ENCODE measurements at places on chromosomes 5 and 9.

DNA sequence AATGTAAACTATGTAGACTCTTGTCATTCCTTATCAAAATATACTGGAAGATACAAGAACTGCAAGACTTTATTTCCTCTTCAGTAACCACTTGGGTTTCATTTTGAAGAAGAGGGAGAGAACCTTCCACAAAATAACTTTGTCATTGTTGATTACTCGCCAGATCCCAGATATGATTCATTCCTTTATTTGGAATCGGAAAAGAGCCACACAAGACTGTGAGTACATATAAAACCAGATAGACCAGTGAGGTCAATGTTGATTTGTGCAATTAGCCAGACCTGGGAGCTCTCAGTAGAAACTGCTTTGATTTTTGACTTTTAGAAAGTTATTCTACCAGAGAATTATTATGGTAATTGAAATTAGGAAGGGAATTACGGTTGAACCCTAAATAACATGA lies 146.1 kb downstream of the TMEM167A start:
- no peak for DNase-seq

DNA sequence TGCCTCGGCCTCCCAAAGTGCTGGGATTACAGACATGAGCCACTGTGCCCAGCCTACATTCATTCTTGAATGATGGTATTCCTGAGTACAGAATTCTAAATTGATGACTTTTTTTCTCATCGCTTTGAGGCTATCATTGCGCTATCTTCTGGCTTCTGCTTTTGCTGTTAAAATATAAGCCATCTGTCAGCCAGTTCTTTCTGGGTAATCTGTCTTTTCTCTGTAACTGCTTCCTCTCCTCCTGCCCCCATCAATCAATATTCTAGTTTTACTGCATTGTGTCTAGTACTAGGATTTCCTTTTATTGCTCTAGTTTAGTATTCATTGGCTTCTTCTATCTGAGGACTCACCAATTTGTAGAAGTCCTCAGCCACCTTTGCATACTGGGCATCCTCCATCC lies 89.0 kb downstream of the PLPP1 start:
- DNase-seq: no peak

GRCh38 chr5:69265931-69266330 lies 31.2 kb downstream of the CDK7 start:
- no peak for DNase-seq

- no peak for DNase-seq
Observed at GRCh38 chr9:78539904-78540303, 243.0 kb downstream of the PSAT1 start.

DNA sequence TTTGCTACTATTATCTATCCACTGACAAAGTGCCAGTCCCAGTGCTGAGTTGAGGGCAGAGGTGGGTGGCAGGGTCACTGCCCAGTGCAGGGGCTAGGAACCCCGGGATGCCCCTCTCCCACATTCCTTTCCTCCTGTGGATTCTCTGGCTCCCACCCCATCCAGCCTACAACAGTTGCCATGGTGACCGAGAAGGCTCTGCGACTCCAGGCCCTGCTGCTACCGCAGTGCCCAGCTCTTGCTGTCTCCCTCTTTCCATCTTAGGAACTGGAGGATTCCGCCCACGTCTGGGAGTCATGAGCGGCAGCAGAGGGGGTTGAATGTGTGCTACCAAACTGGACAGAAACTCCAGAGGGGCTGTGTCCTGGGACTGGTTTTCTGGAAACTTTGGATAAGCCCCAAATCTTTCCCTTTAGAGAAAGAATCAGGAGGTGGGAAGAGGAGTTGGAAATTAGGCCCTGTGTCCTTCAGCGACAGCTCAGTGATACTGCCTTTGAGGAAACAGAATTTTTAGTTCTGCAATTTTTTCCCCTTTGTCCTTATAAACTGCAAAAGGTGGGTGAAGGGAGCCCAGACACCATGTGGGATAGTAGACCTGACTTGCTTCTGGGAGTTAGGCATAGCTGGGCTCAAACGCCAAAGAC lies 20.7 kb upstream of the C5orf47 start:
- no peak for DNase-seq

DNA sequence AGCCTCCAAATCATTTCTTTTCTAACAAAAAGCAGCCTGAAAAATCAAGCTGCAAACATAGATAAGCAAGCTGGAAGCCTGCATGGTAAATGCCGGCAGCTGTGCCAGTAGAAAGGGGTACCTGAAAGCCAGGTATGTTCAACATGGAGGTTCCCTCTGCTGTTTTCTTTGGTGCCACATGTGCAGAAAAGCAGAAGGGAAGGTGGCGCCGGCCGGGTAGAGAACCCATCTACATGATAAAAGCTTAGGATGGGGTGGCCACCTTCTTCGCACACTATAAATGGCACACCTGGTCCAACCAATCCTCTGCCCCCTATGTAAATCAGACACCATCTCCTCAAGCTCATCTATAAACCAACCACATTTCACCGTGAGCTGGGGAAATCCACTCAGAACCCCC lies 268.9 kb upstream of the IRX2 start:
- no peak for DNase-seq

- DNase-seq: no peak
Observed at GRCh38 chr9:90099262-90099963, 494.6 kb downstream of the GADD45G start.

DNA sequence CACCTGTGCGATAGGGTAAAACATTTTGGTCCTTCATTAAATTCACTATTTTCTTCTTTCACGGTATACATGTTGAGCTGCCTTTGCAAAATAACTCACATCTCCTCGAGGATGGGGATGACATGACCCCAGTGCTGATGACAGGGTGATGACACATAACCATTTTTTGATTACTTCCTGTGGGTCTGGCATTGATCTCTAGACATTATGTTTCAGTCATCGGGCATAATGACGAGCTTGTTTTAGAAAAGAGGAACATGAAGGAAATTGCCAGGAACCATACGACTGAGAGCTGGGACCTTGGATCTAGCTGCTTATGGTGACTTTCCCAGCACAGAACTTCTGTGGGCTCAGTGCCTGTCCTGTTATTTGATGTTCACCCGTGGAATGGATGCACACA lies 25.2 kb downstream of the COL5A1 start:
- no peak for DNase-seq

DNA sequence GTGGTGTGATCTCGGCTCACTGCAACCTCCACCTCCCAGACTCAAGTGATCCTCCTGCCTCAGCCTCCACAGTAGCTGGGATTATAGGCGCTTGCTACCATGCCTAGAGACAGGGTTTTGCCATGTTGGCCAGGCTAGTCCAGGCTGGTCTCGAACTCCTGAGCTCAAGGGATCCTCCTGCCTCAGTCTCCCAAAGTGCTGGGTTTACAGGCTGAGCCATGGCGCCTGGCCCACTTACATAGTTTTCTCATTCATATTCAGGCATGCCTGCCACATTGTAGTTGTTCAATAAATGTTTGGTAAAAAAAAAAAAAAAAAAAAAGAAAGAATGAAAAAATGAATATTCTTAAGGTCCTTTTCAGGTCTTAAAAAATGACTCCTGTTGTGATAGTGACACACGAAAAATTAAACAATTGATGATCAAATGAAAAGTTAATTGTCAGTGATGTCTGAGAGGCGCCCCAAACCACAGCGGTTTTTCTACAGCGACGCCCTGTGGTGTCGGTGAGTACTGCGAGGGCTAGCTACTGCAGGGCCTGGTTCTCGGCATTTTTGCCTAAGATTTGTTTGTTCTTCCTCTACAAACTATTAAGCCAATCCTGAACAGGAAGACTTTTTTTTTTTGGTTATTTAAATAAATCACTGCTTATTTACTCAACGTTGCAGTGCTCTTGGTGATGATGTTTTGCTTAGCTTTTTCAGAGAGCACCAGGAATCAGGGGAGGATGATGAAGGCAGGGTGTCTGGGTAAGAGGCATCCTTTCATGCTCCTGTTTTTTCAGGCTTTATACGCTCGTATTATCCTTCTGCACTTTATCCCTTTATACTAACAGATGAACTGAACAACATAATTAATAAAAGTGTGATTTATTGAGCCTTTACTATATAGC lies 67.0 kb upstream of the DPYSL3 start:
- DNase-seq: no peak

DNA sequence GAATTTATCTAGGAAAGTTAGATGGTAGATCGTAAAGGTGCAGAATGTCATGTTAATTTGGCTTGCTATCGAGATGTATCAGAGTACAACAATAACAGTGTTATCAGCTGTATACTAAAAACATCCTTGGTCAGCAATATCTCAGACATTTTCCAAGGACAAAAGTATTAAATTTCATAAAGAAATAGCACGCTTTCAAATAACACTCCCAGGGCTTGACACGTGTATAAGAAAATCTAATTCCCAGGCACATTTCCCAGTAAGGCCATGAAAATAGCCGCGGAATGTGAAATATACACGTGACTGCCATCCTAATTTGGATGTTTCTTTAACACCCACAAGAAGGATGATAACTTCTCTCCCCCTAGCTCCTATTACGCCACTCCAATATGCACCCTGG lies 17.7 kb upstream of the SYK start:
- no peak for DNase-seq

DNA sequence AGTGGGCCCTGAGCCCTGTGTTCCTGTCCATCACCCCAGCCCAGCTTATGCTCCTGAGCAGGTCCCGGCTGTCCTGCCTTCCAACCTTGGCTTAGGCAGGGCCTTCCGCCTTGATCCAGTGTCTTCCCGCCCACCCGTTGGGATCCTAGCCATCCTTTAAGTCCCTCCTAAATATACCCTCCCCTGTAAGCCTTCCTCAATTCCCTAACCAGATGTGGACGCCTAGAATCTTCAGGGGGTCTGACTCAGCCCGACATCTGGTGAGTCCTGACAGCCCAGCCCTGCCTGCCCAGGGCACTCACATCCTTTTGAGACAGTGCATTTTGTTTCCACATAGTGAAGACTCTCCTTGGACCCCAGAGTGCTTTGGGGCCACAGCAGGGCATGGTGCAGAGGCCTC lies 23.7 kb downstream of the SLC6A7 start:
- DNase-seq: no peak

DNA sequence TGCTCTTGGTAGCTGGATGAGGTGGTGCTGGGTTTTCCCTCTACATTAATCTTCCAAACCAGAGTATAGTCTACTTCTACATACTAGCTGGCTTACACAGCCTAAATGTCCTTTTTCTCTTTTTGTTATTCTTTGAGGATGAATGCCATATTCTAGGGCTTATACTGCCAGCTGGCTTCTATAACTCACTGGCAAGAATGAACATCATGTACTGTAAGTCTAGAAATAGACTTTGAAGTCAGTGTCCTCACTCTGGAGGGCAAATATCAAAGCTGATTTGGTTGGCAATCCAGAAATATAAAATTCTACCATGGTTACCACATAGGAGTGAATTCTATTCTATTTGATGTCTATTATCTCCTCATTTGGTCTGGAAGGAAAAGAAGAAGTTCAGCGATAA lies 251.7 kb upstream of the TYRP1 start:
- no peak for DNase-seq

DNA sequence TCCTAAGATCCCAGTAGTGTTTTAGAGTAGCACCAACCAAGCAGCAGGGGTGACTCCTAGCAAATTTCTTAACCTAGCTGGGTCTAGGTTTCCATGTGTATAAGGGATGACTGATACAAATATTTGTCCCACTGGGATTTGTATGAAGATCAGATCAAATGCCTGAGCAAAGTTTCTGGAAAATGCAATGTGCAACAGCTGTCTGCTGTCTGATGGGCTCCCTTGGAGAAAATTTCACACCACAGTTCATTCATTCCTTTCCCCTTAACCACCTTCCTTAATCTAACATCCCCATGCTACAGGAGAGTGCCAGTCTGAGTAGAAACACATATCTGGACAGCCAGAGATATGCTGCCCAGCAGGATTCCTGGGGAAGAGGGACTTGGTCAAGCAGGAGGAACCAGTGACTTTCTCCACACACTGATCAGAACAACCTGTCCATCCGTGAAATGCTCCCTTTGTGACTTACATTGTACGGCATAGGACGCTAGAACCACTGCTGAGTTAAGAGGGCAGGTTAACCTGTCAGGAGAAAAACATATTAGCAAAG lies 53.3 kb downstream of the PTPN3 start:
- no peak for DNase-seq

DNA sequence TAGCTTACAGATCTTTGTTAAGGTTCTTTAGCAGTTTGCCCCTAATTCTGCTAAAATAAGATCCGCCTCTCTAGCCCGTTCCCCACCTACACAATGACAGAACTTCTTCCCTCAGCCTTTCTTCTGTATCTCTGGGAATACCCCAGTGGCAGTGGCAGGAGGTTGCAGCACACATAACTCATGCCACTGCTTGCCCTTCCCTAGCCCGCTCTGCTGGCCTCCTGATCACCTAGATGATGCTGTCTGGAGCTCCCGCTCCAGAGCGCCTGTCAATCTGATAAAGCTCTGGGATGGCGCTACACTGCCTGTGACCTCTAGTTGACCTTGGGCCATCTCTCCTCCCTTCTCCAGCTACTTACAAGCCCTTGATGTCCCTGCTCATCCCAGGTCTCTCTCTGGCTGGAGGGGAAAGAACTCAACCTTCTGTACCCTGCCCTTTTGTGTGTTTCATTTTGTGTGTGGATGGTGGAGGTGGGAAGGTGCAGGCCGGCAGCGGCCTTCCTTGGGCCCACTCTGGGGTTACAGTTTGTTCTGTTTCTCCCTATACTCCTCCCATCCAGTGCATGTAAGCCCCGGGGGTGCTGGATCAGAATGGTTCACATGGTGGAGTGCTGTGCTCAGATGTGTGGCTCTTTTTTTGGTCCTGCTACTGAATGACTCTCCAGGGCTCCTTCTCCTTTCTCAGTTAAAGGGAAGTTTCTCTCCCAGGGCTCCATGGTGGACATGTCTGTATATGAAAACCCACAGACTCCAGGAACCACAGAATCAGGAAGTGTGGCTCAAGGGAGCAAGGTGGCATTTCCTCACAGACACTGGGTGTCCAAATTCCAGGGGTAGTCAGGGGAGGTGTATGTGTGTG lies 29.1 kb downstream of the MTX3 start:
- DNase-seq: no peak

GRCh38 chr9:114385397-114386181 lies 2.2 kb downstream of the AKNA start:
- DNase-seq: peak; percentile 71

DNA sequence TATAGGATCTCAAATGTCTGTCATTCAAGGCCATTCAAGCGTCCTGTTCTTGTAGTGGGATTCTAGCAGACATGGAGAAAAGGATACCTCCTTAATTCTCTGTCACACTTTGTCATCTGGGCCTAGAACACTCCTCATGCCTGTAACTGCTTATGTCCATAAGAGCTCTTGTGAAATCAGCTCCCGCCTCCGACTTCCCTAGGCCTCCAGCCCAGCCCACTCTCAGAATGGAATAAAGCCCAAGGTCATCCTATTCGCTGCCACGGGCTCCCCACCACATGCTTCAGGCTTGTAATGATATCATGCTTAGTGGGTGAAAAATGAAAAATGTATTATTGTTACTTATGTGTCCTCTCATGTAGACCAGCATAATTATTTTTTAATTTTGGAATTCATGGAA lies 632.5 kb downstream of the ISL1 start:
- no peak for DNase-seq

GRCh38 chr9:79660615-79661014 lies 88.8 kb downstream of the TLE4 start:
- no peak for DNase-seq
